Lower leg skin (tissue), 4 donors: ENCODE measurements at places on chromosomes 5 and 9.

DNA sequence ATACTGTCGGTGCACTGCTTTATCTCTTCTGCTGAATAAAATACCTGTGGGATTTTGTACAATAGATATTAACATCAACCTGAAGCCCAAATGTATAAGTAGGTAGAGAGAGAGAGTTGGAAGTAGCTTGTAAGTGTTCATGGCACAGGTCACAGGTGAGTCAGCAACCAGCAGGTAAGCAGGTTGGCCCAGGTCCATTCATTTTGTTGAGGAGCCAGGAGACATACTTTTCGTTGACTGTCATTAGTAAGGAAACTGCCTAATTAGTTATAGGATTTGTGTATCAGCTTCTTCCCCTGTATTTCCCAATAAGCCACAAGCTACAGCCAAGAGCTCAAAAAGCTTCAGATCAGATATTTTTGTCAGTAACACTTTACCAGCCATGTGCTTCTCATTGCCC is 650.8 kb downstream of the IRX1 start:
- DNase-seq = no peak

- no peak for DNase-seq
Measured at GRCh38 chr9:135418161-135418560, 61.4 kb upstream of the PPP1R26 start.

GRCh38 chr9:94881940-94882339 is 155.4 kb downstream of the AOPEP start:
- DNase-seq = no peak

DNA sequence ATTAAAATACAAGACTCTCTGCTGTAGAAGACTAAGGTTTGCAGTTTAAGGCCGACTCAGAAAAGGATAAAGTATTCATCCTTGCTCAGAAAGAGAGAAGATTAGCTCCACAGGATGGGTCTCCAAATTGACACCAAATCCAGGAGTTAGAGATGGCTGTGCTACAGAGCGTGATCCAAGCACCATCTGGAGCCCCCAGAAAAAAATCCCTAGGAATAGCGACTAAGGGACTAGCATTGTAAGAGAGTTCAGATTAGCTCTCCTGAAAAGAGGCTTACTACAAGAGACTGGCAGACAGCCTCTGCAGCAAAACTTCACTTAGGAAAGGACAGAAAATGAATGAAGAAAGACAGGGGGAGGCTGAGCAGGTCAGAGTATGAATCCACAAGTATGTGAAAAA is 3.7 kb downstream of the SIL1 start:
- DNase-seq = no peak

DNA sequence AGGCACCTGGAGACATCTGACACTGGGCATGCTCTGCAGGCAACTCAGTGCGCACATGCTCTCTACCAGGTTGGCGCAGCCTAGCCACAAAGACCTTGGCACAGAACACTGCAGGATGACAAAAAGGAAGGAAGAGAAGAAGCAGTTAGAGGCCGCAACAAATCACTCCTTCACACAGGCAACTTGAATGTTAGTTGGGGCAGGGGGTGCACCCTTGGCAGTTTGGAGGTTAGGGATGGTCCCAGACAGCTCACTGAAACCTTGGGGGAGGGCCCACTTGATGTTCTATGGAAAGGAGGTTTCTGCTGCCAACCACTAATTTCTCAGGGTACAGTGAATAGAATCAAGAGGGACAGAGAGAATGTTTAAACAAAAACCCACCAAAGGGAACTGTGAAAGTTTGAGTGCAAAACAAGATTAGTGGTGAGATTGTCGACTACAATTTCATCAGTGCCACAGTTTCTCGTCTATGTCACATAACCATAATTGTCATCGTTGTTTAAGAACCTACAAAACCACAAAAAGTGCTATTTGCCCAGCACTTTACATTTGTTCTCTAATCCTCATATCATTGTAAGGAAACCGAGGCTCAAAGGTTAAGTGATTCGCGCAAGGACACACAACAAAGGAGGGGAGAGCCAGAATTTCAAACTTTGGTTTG is 48.7 kb downstream of the FBXW11 start:
- DNase-seq = peak; percentile 21

GRCh38 chr9:75063556-75064305 is 24.2 kb downstream of the NMRK1 start:
- DNase-seq = no peak
